ENCODE measurements at places on chromosomes 11 and 22.
A peak's percentile ranks its signal among the peaks of the same experiment; 100 is the strongest.

DNA sequence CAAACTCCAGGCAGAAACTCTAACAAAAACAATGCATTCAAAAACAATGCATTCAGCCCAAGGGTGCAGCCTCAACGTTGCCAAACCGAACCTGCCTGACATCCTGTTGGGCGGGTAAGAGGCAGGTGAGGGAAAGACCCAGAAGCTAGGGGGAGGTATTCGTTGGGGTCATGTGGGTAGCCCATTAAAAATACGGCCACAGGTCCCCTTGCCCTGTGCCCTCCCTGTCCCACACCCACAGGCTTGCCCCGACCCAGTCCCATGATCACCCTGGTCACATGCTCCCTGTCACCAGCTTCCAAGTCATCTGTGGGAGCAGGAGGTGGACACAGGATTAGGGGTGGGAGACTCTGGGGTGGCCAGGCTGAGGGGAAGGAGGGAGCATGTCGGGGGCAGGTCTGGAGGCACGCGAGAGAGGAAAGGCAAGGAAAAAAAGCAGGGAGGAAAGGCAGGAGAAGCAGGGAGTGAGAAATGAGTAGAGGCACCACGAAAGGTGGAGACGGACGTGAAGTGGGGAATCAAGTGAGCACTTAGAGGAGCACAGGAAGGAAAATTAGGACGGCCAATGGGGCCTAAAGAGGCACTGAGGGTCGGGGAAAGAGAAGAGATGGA lies 683 bp downstream of the PLA2G6 start:
- DNase-seq = no peak

DNA sequence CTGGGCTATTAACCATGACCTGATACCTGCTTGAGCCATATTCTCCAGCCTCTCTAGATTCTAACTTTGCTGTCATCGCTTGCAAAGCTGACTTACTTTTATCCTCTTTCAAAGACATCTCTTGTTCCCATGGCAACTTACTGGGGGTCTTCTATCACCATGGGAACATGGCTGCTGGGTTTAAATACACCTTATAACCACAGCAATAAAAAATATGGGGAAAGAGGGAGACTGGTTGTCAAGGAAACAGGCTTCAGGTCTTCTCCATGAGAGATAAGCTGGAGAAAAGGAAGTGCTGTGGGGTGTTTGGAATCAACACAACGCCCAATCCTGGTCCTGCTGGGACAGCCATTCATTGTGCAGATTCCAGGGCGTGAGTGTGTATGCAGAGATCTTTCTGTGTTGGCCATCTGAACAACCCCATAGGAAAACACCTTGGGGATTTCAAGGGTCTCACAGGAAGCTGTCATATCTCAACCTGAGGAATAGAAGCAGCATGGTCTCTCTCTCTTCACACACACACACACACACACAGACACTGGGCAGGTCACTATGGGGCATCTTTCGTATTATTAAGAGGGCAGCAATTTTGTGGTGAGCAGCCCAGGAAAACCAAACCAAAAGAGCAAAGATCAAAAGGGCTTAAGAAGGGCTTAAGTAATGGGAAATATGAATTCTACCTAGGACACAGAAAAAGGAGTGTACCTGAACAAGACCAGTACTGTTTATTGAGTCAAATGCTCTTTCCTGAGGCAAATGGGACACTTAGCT lies 344.7 kb upstream of the NCAM1 start:
- no peak for DNase-seq

- no peak for DNase-seq
Measured at GRCh38 chr11:35262056-35262455, 123.1 kb downstream of the CD44 start.

DNA sequence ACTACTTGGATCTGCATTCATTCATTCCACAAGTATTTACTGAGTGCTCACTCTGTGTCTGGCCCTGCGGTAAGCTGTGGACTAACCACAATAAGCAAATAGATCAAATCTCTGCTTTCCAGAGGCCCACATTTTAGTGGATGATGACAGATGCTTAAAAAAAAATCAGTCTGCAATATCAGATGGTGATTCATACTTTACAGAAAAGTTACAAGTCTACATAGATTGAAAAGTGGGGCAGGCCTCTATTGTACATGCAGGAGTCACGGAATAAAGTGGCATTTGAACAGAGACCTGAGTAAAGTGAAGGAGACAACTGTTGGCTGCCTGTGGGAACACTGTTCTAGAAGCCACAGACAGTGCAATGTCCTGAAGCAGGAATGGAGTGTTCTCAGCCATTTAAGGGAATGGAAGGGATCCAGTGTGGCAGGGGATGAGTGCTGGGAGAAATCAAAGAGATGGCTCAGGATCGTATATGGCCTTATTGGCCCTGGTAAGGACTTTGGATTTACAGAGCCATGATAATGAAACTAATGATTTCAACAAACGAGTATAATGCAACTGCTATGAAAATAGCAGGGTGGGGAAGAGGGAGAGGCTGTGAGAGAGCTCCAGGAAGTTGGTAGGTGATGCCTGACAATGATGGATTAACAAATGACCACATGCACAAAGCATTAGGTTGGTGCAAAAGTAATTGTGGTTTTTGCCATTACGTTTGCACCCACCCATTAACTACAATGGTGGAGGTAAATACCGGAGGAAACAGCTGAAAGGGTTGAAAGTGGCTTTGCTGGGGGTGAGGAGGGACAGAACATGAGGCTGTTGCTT lies 31.1 kb downstream of the TMEM45B start:
- DNase-seq = peak; percentile 73

- no peak for DNase-seq
Measured at GRCh38 chr11:66704659-66705360, 24.2 kb downstream of the SPTBN2 start.
